ENCODE measurements at places on chromosomes 3 and 15.

DNA sequence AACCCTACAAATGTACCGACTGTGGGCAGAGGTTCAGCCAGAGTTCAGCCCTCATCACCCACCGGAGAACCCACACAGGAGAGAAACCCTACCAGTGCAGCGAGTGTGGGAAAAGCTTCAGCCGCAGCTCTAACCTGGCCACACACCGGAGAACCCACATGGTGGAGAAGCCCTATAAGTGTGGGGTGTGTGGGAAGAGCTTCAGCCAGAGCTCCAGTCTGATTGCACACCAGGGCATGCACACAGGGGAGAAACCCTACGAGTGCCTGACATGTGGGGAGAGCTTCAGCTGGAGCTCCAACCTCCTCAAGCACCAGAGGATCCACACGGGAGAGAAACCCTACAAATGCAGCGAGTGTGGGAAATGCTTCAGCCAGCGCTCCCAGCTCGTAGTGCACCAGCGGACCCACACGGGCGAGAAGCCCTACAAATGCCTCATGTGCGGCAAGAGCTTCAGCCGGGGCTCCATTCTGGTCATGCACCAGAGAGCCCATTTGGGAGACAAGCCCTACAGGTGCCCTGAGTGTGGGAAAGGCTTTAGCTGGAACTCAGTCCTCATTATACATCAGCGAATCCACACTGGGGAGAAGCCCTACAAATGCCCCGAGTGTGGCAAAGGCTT lies 20.7 kb downstream of the ZSCAN2 start:
- DNase-seq = no peak

DNA sequence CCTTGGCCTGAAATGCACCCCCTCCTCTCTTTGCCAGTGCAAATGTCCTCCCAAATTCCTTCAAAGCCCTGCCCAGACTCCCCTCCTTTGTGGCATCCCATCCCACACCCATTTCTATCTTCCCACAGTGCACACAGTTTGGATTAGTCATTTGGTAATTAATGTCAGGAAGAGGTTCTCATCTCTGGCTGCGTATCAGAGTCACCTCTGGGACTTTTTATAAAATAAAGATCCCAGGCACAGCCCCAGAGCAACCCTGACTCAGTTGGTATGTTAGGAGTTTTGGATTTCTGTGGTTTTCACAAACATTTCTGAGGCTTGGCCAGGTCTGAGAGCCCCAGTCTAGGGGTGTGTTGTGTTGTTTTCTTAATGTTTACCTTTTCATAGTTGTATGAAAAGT lies 41.6 kb downstream of the C3orf20 start:
- DNase-seq = no peak

DNA sequence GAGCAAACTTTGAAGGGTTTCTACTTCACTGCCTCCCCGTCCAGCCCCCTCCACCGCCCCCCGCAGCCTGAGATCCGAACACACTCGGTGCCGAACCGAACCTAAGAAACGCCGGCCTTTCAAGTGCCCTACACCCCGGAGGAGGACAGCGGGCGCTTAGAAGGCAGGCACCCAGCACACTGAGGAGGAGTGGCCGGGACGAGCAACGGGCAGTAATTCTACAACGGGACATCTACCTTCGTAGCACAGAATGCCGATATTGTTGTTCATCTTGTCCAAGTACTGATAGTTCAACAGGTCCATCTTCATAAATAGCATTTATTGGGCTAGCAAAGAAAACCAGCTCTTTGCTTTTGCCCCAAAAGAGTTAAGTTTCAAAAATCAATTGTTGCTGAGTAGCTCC lies 513 bp downstream of the VGLL4 start:
- DNase-seq = no peak

DNA sequence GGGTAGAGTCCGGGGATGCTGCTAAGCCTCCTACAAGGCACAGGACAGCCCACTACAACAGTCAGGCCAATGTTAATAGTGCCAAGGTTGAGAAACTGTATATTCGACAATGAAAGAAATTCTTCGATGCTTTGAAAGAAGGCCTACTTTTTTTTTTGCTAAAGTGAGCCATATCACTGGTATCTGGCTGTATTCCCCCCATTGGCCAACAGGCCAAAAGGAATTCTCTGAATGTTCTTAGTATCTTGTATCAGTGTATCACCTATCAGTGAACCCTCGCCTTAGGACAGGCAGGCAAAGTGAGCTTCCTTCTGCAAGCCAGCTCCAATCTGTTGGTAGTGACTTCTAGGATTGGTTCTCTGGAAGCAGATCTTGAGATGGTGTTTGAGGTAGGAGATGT lies 74.2 kb downstream of the SNTN start:
- no peak for DNase-seq

- no peak for DNase-seq
Measured at GRCh38 chr3:25665315-25666280, 891 bp upstream of the TOP2B start.

DNA sequence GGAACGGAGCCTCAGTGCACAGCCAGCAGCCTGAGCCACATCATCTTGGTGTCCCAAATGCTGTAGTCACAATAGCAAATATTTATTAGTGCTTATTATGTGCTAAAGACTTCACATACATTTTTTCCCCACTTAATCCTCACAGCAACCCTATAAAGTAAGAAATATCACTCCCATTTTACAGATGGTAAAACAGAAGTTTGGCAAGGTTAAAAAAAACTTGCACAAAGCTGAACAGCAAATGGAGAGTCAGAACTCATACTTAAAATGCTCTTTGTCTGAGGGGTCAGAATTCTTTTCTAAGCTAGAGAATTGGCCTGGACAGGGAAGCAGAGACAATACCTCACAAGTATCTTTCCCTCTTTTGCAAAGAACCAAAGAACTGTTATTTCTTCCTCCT lies 30.9 kb upstream of the THRB start:
- no peak for DNase-seq

DNA sequence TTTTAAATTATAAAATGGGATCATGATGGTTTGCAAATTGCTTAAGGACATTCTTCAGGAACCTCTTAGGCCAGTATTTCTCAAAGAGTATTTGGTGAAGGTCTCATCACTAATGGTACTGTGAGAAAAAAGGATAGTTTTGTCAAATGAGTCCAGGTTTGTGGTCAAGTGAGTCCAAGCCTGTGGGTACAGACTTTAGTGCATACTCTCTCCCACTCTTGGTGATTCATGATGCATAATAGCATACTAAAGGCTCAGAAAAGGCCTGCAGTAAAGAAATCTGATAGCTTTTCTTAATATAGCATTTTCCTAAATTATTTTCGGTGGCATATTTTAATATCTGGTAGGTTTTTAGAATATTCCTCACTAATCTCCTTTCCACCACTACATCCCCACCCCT lies 20.0 kb downstream of the BOC start:
- DNase-seq = no peak

- DNase-seq = no peak
Measured at GRCh38 chr3:132448216-132448961, 31.1 kb downstream of the DNAJC13 start.
